ENCODE measurements at places on chromosomes 1 and 21. TPM values are rescaled to one million over a fixed set of nuclear protein-coding genes. Genes with fewer than 3 reads are reported as not detected.

Gene XPR1
- 24.2 TPM for total RNA-seq

DNA sequence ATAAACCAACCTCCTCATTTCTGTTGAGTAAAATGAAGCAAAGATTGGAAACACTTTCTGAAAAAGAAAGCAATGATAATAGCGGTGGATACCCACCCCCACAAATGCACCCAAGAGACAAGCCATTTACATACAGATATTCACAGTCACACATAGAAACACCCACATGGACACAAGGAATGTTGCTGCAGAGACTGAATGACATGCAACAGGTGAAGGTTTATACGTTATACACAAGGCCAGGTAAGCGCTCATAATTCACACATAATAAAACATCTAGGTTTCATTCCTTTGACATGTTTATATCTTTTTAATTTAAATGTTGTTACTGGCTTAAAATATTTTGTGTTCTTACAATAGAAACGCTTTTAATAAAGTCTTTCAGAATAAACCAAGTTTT lies 21.3 kb downstream of the ARV1 start:
- no peak for DNase-seq

GRCh38 chr1:152052606-152053005 lies 15.8 kb upstream of the S100A11 start:
- DNase-seq, result no peak

Gene CR1L
- total RNA-seq, result not detected

DNA sequence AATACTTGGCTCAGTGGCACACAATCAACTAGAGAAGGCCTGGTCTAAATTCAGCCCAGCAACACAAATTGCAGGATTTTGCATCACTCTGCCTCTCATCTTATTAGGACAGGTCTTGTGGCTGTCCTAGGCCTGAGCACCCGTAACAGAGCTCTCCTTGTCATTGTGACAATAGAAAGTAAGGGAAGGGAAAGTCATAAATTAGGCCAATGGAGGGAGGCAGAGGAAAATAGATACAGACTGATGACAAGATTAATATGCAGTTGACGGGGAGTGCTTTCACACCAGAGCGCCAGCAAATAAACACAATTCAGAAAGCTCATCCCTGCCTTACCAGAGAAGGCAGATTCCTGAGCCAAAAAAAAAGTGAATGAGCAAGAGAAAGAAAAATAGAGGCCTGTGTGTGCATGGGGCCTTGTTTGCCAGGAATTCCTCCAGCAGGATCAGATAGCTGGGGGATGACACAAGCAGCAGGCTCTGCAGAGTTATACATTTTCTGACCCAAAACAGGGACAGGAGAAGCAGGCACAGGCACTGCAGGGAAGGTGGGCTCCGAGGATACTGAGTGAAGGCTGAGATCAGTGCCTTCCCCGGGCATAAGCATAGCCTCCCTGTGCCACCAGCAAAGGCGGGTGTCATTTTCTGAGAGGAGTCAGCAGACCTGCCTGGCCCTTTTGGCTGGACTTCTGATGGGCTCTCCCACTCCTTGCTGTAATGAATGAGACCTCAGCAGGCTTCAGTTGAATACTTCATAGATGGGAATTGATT lies 110.0 kb upstream of the SPAG17 start:
- DNase-seq, result no peak

- DNase-seq, result no peak
These were observed 105.8 kb upstream of the RAB4A start for GRCh38 chr1:229164836-229165735.

- no peak for DNase-seq
These were observed 996 bp upstream of the MGST3 start for GRCh38 chr1:165629848-165630628.

DNA sequence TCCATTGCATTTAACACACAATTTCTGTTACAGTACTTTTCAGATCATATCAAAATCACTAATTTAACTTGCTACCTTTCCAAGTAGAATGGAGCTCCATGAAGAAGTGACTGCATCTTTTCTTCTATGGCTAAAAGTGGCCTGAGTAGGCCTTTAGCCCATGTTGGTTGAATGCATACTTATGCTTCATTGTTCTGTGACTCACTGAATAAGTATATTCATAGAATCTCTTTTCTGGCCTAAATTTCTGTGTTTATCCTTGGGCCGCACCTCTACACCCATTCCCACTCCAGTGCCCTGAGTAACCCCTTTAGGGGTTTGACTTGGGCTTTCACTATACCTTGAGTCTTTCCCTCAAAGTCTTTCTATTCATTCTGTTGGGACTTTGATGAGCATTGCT lies 42.1 kb upstream of the ARHGAP29 start:
- no peak for DNase-seq

DNA sequence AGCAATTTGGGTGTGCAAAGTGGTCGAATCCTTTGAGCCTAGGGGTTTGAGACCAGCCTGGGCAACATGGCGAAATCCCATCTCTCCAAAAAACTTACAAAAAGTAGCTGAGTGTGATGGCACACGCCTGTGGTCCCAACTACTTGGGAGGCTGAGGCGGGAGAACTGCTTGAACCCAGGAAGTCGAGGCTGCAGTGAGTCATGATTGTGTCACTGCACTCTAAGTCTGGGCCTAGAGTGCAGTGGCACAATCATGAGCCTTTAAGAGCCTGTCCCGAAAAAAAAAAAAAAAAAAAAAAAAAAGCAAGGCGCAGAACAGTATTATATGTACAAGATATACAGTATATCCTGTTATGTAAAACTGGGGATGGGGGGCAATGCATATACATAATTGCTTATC lies 25.1 kb upstream of the HTR1D start:
- DNase-seq, result no peak

- DNase-seq, result no peak
These were observed 7.7 kb upstream of the ZNF669 start for GRCh38 chr1:247111700-247112478.

- DNase-seq, result no peak
These were observed 7.0 kb downstream of the PAFAH2 start for GRCh38 chr1:25990702-25991395.

GRCh38 chr1:160226623-160227022 lies 21.4 kb downstream of the PEA15 start:
- no peak for DNase-seq

DNA sequence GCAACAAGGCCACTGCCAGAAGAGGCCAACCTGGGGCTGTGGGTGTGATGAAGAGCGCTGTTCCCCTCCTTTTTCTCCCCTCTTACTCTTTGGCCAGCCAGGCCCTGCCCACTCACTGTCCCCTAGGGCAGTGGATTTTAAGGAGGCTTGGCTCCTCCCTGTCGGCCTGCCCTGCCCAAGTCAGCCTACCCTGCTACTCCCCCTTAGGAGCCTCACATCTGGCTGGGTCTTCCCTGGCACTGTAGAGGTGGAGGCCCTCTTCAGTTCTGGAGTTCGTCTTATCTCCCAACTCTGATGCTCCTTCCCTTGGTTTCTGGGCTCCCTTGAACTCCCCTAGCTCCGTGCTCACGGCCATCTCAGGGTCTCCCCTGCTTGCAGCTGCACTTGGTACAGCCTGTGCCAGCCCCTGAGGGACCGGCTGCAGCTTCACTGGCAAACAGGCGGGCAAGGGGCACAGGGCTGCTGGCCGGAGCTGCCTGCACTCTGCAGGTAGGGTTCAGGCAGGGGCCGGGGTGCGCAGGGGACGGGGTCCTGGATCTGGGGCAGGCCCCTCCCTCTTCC lies 4.0 kb downstream of the AMPD2 start:
- DNase-seq, result no peak

DNA sequence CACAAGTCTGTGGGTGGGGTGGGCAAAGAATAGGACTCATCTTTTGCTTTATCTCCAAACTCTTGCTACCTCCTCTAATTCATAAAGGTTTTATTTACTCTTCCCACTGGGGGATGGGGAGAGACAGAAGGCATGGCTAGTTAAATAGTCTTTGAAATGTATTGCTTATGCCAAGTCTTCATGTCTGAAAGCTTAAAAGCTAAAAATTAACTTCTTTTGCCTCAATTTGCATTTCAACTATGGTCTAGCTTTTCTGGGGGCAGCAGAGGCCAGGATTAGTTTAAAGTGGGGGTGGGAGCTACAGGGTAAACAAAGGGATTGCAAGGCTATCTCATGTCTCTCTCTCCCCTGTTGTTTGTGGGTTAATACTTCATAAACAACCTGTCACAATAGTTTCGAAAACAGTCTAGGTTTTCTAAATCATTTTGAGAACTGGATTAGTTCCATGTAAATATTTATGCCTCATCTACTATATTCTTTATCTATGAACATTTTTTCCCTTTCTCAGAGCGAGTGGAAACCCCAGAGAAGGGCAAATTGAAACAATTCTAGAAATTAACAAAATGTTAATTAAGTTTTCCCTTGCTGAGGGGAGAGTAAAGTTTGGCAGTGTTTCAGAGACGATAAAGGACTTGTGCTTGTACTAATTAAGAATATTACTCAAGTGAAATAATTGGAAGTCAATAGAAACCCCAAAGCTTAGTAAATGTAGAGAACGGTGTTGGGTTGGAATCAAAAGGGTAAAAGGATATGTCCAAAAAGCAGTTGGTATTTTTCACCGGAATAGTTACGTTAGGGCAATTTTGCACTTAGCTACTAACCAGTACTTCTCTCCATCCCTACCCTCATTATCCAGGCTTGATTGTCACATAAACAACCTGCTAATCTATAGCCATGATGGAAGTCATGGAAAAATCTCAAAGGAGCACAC lies 182.2 kb downstream of the GIPC2 start:
- DNase-seq, result no peak

Gene HS2ST1
- 26.7 TPM for total RNA-seq

- DNase-seq, result no peak
These were observed 410.6 kb downstream of the NTNG1 start for GRCh38 chr1:107551456-107551855.

Gene SOX13
- total RNA-seq, result 9.1 TPM

Gene F11R
- 0.90 TPM for total RNA-seq

Gene S100A8
- not detected for total RNA-seq

- no peak for DNase-seq
These were observed 97.1 kb upstream of the C1orf87 start for GRCh38 chr1:60170709-60171108.

Gene SMCP
- not detected for total RNA-seq

GRCh38 chr1:101357444-101357986 lies 120.7 kb downstream of the S1PR1 start:
- no peak for DNase-seq

DNA sequence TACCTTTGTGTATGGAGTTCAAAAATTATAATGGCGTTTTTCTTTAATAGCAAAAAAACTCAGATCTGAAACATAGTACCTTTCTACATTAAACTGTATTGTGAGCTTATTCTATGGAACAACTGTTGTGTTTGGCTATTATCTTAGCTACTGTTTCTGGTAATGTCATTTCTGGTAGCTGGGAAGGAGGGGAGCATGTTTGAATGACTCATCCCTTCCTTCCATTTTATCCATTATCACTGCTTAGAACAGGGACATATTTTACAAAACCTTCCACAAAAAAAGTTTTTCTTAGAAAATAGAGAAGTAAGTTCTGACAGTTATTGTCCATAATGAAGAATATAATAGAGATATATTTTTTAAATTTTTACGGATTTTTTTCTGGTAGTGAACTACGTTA lies 128.3 kb downstream of the NRDC start:
- no peak for DNase-seq

- DNase-seq, result no peak
These were observed 569.4 kb upstream of the ADAMTS5 start for GRCh38 chr21:27536319-27536718.

DNA sequence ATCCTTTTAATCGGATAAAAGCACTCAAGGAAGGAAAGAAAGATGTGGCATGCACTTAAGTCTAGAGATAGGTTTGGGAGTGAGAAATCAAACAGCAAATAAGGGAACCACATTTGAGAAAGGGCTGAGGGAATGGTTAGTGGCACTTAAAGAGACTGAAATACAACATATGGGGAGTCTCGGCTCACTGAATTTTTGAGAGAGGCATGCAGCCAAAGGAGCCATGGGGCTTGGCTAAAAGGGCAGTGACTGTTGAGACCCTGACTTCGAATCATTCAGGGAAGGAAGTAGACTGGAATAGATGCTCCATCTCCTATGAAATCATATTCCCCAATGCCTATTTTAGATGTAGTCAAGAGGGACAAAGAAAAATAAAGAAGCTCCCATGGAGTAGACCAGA lies 58.3 kb upstream of the HAO2 start:
- DNase-seq, result no peak

Gene ERG
- total RNA-seq, result 33.4 TPM

GRCh38 chr1:38512789-38513188 lies 346.8 kb downstream of the RRAGC start:
- DNase-seq, result peak; percentile 55

GRCh38 chr1:21575351-21575942 lies 66.2 kb downstream of the ALPL start:
- peak; percentile 67 for DNase-seq

GRCh38 chr1:46166521-46167462 lies 8.1 kb upstream of the TSPAN1 start:
- no peak for DNase-seq

Gene LIN9
- 2.2 TPM for total RNA-seq

DNA sequence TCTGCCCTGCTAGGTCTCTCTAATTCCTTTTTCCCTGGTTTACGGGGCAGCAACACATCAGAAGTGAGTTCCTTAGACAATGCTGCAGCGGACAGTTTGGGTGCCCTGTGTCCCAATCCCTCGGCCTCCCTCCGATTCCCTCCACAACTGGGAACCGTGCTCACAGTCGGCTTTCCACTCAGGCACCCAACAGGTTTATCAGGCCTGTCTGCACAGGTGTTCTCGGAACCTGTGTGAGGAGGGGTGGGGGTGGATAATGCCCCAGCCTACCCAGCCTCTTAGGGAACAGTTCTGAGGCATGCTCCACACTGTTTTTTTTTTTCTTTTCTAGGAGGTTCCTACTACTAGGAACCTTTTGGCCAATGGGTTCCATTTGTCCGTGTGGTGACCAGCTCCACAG lies 131.2 kb downstream of the DISC1 start:
- DNase-seq, result no peak

Gene CIART
- total RNA-seq, result 3.1 TPM

- no peak for DNase-seq
These were observed 34.5 kb downstream of the EPHX1 start for GRCh38 chr1:225844236-225845061.

GRCh38 chr1:192445839-192446489 lies 129.2 kb downstream of the RGS21 start:
- no peak for DNase-seq

DNA sequence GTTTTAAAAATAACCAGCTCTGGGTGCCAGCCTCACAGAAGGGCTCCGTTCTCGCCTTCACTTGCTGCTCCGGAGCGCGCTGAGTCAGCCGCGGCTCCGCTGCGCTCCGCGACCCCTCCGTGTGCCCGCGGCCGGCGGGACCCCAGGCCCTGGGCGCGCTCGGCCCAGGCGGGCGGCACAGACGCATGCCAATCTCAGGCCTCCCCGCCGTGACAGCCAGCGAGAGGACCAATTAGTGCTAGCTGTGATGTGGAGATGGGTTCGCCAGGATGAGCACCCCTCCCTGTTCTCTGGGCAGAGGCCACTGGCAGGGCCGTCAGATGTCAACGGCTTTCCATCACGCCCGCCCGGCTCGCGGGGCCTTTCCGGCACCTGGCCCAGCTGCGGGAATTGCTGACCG lies 293.8 kb downstream of the SPATA17 start:
- no peak for DNase-seq

DNA sequence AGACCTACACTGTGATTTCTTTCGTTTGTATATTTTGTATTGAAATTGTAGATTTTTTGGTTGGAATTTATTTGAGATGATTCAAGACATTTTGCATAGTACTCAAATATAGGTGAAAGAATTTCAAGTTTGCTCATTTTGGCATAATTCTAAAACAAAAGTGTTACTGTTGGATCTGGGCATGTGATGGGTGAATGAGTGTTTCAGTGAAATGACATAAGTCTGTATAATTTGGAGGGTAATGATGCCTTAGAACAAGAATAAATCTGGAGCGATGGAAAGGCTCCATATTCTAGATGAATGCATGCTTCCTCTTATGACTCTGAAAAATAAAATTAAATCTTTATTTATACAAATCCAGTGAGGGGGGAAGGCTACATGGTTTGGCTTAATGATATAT lies 41.0 kb downstream of the NFIA start:
- DNase-seq, result no peak

Measured in chondrocyte (in vitro differentiated cells).